DMS53 (cell line): ENCODE measurements at places on chromosomes 5 and 9.

GRCh38 chr9:137589441-137590122 lies 730 bp downstream of the ZMYND19 start:
- peak; percentile 52 for DNase-seq

DNA sequence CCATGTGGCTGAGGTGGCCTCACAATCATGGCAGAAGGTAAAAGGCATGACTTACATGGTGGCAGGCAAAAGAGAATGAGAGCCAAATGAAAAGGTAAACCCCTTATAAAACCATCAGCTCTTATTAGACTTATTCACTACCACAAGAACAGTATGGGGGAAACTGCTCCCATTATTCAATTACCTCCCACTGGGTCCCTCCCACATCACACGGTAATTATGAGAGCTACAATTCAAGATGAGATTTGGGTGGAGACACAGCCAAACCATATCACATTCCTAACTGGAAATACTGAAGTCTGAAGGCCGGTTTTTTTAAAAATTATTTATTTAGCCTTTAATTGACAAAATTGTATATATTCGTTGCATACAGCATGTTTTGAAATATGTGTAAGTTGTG lies 28.5 kb downstream of the FBXL7 start:
- DNase-seq, result no peak

- no peak for DNase-seq
Measured at GRCh38 chr9:16028548-16028947, 475.7 kb downstream of the CCDC171 start.

DNA sequence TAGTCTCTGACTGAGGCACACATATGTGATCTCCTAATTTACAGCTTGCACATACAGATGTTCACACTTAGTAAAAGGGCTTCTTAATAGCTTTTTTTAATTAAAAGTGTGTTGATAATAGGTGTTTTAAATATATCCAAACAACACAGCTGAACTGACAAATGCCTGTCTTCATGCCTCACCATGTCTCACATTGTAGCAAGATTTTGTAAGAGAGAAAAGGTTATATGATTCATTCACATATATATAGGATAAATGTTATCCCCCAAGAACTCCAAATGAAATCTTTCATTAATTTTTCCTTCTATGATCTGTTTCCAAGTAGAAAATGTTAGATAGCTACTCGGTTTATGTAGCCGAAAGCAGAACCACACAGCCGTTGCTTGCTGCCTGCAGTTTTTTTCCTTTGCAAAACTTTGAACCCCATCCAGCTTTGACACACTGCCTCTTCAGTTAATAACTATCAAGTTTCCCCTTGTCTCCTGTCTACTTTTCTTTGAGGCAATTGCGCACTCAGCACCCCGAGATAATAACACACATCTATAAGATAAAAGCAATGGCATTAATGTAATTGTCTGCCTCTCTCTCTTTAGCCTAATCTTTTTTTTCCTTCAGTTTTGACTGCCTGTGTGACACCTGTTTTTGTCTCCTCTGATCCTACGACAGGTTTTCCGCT lies 299.2 kb downstream of the BNC2 start:
- no peak for DNase-seq

- no peak for DNase-seq
Measured at GRCh38 chr9:109806506-109807115, 26.6 kb downstream of the PALM2AKAP2 start.

DNA sequence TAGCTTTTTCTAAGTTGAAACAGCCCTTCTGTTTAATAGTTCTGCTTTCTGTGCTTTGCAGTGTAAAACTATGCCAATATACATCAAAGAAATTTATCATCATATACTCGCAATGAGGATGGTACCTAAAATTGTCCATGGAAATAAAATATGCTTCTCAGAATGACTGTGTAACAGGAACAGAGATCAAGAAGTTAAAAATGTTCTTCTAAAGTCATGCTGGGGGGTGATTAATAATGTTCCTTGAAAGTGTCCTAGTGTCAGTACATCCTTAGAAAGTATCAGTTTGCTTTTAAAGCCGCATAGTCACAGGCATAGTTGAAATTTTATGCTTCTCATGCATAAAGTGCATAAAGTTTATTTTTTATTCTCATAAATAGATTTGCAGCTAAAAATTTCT lies 4.0 kb upstream of the LRRC70 start:
- DNase-seq, result no peak

- DNase-seq, result no peak
Measured at GRCh38 chr9:90842996-90843395, 41.4 kb downstream of the SYK start.

- no peak for DNase-seq
Measured at GRCh38 chr5:62977661-62978060, 399.0 kb downstream of the LRRC70 start.

- DNase-seq, result no peak
Measured at GRCh38 chr5:154802050-154802449, 46.9 kb downstream of the LARP1 start.

DNA sequence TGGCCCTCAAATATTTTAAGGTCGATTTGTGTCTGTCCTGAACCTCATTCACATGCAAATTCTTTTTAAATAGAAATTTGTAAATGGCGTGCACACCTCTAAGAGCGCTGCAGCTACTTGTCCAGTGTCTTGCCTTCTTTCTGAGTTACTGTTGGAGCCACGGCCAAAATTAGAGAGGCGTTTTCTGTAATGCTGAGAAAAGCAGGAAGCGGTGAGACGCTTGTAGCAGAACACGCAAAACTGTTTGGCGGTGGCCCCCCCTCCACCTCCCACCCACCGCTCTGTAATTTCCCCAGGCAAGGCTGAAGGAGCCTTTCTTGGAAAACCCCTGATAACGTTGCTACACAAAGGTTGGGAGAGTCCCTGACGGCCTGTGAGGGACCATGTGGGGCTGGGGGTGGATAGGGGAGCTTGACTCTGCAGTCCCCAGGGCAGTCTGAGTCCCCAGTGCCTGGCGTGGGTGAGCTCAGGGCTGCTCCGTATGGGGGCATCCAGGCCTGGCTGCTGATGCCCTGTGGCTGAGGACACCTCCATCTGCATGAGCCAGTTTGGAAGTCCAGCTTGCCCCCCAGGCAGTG lies 96.5 kb downstream of the GADD45G start:
- no peak for DNase-seq

- DNase-seq, result no peak
Measured at GRCh38 chr9:13746876-13747275, 467.4 kb upstream of the MPDZ start.

DNA sequence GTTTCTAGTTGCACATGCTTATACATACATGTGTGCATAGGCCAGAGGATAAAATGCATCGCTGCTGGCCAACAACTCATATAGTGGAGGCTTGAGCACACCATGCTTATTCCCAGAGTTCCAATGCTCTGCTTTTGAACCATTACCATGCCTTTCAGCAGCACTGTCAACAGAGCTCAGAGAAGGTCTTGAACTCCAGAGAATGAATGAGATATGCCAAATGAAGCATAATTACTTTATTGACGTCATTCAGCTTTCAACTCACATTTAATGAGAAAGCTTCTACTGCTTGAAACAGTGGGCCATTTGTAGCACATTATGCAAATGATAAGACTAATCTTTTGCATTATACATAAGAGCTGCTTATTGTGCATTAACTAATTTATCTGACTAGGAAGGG lies 765.3 kb upstream of the GRAMD2B start:
- no peak for DNase-seq

- peak; percentile 43 for DNase-seq
Measured at GRCh38 chr5:82749461-82749820, 327.8 kb downstream of the TMEM167A start.

DNA sequence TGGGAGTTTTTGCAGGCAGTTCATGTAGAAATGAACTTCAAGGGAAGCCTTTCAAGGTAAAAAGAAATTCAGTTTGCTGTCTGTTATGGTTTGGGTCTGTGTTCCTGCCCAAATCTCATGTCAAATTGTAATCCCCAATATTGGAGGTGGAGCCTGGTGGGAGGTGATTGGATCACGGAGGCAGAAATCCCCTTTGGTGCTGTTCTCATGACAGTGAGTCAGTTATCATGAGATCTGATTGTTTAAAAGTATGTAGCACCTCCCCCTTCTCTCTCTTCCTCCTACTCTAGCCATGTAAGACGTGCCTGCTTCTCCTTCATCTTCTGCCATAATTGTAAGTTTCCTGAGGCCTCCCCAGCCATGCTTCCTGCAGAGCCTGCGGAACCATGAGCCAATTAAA lies 341.4 kb downstream of the ARHGEF28 start:
- DNase-seq, result no peak

DNA sequence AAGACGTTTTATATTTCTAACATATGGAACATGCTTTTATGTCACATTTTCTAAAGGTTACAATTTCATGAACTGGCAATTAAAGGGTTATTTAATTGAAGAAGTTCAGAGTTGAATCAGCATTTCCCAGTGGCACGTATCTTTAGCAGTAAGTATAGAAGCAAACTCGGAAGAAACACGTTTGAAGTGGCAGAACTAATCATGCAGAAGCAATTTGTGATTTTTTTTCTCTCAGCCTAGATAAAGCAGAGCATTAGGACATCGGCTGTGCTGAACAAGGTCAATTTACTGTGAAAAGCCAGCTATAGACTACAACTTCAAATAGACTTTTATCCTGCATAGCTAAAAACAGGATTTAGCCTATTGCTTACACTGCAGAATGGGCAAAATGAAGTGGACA lies 104.7 kb downstream of the ISL1 start:
- no peak for DNase-seq

DNA sequence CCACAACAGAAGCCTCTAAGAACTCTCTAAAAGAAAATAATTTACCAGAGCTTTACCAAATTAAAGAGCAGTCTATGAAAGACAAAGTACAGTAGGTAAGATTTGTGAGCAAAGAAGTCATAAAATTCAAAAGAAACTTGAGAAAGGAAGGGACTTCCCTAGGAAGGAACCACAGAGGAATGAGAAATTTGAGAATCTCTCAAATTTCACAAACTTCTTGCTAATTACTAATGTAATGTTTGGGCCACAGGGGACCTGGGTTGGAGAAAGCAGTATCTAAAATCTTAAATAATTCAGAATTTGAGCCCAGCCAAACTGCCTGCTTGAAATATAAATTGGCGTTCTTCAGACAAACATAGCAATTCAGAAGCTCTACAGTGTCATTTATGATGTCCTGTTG lies 225.0 kb upstream of the PRR16 start:
- DNase-seq, result no peak

- peak; percentile 36 for DNase-seq
Measured at GRCh38 chr5:117955831-117956230, 1032.5 kb downstream of the DTWD2 start.

DNA sequence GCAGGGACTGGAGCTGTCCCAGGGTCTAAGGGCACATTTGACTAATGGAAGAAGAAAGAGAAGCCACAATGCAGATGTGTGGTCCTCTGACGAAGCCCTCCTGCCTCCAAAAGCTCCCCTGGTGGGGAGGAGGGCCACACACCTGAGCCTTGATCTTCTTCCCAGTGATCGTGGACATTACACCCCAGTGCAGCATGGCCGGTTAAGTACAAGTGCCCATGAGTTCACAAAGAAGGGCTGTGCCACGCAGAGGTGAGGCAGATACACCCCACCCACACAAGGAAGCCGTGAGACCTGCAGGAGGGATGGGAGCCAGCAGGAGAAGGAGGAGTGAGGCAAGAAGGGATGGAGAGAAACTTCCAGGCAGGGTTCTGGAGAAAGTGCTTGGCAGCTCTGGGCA lies 199.0 kb upstream of the MVB12B start:
- DNase-seq, result no peak

DNA sequence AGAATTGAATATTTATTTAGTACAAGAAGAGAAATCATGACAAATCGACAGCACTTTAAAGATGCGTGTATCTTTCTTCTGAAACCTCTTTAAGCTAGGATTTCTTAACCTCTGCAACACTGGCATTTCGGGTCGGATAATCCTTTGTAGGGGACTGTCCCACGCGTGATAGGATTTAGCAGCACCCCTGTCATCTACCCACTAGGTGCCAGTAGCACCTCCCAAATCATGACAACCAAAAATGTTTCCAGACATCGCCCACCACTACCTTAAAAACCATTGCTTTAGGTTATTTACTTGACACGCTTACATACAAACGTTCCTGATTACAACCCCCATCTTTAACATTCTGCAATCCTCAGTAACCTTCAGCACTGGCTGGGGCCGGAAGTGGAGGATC lies 223.1 kb downstream of the TRIM32 start:
- no peak for DNase-seq

DNA sequence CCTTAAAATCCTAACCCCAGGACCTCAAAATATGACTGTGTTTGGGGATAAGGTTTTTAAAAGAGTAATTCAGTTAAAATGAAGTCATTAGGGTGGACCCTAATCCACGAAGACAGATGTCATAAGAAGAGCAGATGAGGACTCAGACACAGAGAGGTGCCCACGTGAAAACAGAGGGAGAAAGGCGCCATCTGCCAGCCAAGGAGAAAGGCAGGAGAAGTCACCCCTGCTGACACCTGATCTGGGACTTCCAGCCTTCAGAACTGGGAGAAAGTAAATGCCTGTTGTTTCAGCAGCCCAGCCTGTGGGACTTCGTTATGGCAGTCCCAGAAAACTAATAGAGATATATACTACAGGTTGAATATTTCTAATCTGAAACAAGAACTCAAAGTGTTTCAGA lies 67.4 kb downstream of the ROR2 start:
- DNase-seq, result peak; percentile 19

DNA sequence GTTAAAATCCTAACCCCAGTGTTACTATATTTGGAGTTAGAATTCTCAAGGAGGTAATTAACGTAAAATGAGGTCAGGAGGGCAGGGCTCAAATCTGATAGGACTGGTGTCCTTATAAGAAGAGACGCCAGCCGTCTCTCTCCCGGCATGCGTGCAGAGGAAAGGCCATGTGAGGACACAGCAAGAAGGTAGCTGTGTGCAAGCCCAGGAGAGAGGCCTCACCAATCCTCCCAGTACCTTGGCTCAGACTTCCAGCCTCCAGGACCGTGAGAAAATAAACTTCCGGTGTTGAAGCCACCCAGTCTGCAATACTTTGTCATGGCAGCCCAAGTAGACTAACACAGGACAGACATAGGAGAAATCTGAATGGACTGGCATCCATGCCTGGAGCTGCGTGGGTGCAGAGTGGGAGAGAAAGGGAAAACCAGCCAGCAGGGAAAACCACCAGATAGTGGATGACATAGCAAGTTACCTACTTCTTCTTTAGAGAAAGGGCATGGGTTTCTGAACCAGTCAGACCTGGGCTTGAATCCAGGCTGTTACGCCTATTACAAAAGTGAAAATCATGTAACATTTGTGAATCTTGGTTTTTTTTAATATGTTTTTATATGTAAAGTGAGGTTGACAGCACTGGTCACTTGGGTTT lies 89.2 kb downstream of the FSTL4 start:
- no peak for DNase-seq

DNA sequence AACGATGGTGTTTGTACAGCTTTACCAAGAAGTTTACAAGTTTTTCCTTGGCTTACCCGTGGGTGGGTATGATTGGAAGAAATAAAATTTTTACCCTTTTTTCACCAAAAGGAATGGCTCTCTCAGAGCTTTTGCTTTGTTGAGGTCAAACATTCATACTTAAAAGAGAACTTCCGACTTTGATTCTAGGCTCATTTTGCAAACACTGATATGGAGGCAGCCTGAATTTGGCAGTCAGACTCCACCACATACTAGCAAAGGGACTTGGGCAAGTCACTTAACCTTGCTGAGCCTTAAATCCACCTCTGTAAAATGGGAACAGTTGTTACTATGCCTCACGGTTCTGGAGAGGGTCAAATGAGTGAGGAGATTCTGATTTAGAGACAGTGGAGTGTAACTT lies 153.5 kb downstream of the PRKACG start:
- no peak for DNase-seq

- no peak for DNase-seq
Measured at GRCh38 chr5:126695091-126695490, 81.8 kb upstream of the LMNB1 start.
